ENCODE measurements at places on chromosomes 2 and 18. TPM values are rescaled to one million over a fixed set of nuclear protein-coding genes. Genes with fewer than 3 reads are reported as not detected.

The TRIM54 gene
- total RNA-seq, result not detected

The ACTG2 gene
- 0.74 TPM for total RNA-seq

The REG3A gene
- total RNA-seq, result not detected

The POTEI gene
- total RNA-seq, result 0.40 TPM

The CRYGC gene
- total RNA-seq, result not detected

The SUMO1 gene
- total RNA-seq, result 160 TPM

The METTL8 gene
- total RNA-seq, result 17.1 TPM

The SEC11C gene
- 62.1 TPM for total RNA-seq

The SH2D6 gene
- 0.34 TPM for total RNA-seq

The CD226 gene
- 0.91 TPM for total RNA-seq

The MATN3 gene
- 0.29 TPM for total RNA-seq

The GPAT2 gene
- 0.06 TPM for total RNA-seq

The GALNT13 gene
- not detected for total RNA-seq

The PRSS56 gene
- total RNA-seq, result not detected

The ME2 gene
- 51.2 TPM for total RNA-seq

The DSG2 gene
- total RNA-seq, result 22.3 TPM

The USP40 gene
- 22.1 TPM for total RNA-seq

The FARSB gene
- 38.8 TPM for total RNA-seq

The HTR2B gene
- total RNA-seq, result not detected

The AQP4 gene
- 0.80 TPM for total RNA-seq

The TOGARAM2 gene
- total RNA-seq, result not detected

The ANKAR gene
- total RNA-seq, result 0.74 TPM

The GKN1 gene
- total RNA-seq, result not detected

The CRYBA2 gene
- total RNA-seq, result 4.3 TPM

The ICOS gene
- total RNA-seq, result not detected

The HRH4 gene
- 0.06 TPM for total RNA-seq

The ACMSD gene
- total RNA-seq, result not detected

The MRPS9 gene
- total RNA-seq, result 45.7 TPM

The BZW1 gene
- total RNA-seq, result 605 TPM

The ATOH8 gene
- total RNA-seq, result 17.7 TPM

The MALT1 gene
- total RNA-seq, result 27.9 TPM

The BMP10 gene
- total RNA-seq, result not detected

The SERPINB2 gene
- total RNA-seq, result 18.1 TPM

The CHCHD5 gene
- 26.2 TPM for total RNA-seq

The IL36RN gene
- total RNA-seq, result not detected

The PSMA8 gene
- total RNA-seq, result not detected

The EMX1 gene
- total RNA-seq, result 0.29 TPM

The ZNF514 gene
- total RNA-seq, result 3.1 TPM

The TMEM37 gene
- not detected for total RNA-seq

The CYP27C1 gene
- 0.83 TPM for total RNA-seq

The ARHGEF33 gene
- total RNA-seq, result not detected

The RNF144A gene
- 10.3 TPM for total RNA-seq

The EVX2 gene
- not detected for total RNA-seq

The CNTNAP5 gene
- total RNA-seq, result not detected

The ASAP2 gene
- total RNA-seq, result 20.3 TPM

The DYNAP gene
- not detected for total RNA-seq

The MOCOS gene
- total RNA-seq, result 4.4 TPM

The PLGLB2 gene
- 0.11 TPM for total RNA-seq

The MYOM1 gene
- total RNA-seq, result not detected

The CDH20 gene
- total RNA-seq, result not detected

The DTNA gene
- total RNA-seq, result 12.1 TPM

The REG1B gene
- not detected for total RNA-seq

The RAPGEF4 gene
- total RNA-seq, result 0.24 TPM

The REG3G gene
- total RNA-seq, result not detected

The NXPH2 gene
- 1.4 TPM for total RNA-seq

The CASP10 gene
- total RNA-seq, result 2.9 TPM

The TLX2 gene
- total RNA-seq, result not detected

The CTAGE1 gene
- total RNA-seq, result not detected

The TYMS gene
- 20.9 TPM for total RNA-seq

The ATP6V1B1 gene
- 0.40 TPM for total RNA-seq

Data from Daoy (cell line).